WERI-Rb-1 (cell line): ENCODE measurements at places on chromosomes 3 and 15.

- no peak for DNase-seq
Observed at GRCh38 chr3:149647812-149648211, 10.0 kb downstream of the WWTR1 start.

GRCh38 chr15:40269604-40270003 is 13.3 kb downstream of the ANKRD63 start:
- no peak for DNase-seq

- no peak for DNase-seq
Observed at GRCh38 chr3:3316521-3316920, 137.0 kb upstream of the CRBN start.

DNA sequence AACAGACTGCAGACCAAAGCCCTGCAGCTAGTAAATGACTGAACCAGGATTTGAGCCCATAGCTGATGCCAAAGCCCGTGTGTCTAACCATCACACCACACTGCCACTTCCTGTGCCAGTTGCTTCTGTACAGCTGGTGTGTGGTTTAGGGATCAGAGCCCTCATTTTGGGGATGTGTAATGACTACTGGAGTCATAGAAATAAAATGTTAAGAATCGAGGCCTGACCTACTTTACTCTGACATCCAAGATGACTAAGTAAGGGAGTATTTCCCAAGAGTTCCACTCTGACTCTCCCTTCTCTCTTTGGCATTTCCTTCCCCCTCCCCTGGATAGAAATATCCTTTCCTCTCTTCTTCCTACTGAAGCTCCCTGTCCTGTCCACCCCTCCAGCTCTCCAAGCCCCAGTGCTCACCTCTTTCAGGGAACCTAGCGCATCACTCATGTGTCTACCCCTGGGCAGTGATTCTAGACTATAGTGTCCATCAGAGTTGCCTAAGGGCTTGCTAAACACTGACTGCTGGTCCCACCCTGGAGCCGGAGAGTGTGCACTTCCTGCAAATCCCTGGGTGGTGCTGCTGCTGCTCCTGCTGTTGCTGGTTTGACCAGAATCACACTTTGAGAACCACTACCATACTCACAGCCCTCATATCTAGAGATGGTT is 53.8 kb downstream of the MGLL start:
- no peak for DNase-seq

DNA sequence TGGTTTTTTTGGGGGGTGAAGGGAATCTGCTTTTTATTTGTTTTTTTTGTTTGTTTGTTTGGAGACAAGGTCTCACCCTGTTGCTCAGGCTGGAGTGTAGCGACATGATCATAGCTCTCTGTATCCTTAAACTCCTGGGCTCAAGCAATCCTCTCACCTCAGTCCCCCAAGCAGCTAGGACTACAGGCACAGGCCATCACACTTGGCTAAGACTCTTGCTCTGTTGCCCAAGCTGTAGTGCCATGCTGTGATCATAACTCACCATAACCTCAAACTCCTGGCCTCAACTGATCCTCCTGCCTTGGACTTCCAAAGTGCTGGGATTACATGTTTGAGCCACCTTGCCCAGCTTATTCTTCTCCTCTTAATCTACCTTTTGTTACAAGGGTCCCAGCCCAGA is 31.8 kb downstream of the GPR176 start:
- no peak for DNase-seq

DNA sequence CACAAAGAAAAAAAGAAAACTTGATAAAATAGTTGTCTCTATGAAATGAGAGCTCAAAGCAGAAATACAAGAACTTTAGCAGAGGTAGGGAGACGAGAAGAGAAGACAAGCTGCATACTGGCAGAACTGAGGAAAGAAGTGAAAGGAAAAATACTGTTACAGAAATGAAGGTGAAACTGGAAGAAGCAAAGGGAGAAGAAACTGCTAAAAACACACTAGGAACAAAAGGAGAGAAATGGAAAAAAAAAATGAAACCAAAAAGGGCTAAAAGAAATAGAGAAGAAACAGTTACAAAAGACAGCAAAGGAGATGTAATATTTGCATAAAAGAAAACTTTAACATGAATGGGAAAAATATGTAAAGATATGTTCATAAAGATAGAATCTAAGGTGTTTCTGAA is 27.3 kb upstream of the ANPEP start:
- no peak for DNase-seq

DNA sequence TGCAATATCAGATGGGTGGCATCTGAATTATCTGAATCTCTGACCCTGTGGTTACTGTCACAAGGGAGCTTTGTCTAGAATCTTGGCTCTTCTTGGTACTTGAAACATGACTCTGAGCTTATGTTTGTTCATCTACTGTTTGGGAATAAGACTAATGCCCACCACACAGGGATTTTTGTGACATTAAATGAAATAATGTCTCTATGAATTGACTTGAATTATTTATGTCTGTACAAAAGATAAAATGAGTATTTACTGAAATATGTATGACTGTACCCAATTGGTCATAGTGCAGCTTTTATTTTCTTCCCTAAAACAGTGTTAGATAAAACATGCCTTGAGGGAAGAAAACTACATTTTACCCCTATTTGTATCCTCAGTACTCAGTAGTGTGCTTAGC is 87.9 kb upstream of the ZPLD1 start:
- no peak for DNase-seq

DNA sequence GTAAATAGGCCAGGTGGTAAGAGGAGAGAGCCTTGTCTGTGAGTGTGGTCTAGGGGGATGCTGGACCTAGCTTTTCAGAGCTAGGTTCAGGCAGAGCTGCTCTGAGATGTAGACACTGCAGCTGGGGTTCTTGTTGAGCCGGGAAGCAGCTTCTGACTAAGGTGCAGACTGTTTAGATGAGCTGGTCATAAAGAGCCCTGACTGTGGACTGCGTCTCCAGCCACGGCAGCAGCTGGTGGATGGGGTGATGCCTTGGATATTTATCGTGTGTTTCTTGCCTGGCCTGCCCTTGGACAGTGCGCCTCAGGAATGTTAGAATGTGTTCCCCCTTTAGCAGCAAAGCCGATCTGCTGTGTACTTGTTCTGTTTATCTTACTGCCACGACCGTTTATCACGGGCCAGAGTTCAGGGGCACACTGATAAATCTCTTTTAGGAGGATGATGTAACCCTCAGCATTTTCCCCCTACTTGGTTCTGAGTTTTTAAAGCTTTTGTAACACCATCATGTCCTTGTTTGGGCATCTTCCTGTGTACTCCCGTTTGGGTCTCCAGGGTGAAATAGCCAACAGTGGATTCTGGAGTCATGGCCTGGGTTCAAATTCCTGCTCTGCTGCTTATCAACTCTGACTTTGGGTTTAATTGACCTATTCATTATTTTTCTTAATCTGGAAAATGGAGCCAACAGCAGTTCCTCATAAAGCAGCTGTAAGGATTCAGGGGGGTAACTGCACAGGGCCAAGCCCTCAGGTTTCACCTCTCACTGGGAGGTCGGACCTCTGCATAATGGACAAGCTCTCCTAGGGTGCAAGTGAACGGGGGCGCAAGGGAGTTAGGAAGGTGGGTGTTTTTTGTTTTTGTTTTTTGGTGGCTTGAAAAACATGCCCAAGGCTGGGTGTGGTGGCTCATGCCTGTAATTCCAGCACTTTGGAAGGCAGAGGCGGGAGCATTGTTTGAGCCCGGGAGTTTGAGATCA is 51.4 kb downstream of the FLNB start:
- no peak for DNase-seq

DNA sequence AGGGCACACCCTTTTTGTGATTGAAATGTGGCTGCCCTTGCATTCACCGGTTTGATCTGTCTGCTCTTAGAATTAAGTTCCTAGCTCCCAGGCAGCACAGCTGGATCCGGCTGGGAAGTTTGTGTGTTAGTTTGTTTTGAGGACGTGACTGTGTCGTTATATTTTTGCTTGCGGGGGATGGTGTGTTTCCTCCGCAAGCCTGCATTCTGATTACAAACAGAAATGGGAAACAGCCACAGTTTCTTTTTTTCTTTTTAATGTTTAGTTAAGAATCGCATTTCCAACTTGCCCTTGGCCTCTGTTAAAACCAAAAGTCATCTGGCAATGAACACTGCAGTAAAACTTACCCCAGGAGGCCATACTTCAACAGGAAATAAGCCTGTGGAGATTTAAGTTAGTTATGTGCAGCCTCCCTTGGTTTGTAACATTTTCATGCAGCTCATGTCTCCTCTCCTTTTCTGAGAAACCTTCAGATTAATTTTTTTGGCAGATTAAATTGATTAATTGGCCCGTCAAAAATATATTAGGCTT is 888 bp downstream of the TMOD3 start:
- no peak for DNase-seq

DNA sequence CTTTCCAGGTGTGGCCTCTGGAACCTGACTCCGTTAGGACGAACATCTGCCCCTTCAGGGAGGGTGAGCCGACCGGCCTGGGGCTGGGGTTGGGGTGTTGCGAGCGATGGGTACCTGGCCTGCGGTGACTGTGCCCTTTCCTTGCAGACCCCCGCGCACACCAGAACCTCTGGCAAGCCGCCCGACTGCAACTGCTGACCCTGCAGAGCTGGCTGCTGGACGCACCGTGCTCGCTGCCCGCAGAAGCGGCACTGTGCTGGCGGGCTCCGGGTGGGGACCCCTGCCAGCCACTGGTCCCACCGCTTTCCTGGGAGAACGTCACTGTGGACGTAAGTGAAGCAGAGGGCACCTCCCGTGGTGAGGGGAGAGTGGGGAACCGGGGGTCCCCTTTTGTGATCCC is 5.5 kb upstream of the CRELD1 start:
- DNase-seq = no peak
